ENCODE measurements at places on chromosomes 2 and 18.

DNA sequence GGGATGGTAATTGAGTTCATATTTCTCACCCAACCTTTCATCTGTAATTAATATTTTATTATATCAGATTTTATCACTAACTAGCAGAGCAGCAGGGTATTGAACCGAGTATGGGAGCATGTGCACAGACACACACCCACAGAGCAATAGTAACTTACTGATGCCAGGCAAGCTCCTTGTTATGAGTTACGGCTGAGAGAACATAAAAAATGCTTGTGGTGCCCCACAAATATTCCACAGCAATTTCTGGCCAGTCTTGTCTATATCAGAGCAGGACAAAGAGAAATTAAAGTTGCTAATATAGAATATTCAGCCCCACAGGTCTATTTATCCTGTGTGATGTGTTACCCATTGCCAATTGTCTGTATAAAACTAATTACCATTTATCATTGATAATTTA, 501.8 kb upstream of the RAB12 start:
- DNase-seq = no peak

DNA sequence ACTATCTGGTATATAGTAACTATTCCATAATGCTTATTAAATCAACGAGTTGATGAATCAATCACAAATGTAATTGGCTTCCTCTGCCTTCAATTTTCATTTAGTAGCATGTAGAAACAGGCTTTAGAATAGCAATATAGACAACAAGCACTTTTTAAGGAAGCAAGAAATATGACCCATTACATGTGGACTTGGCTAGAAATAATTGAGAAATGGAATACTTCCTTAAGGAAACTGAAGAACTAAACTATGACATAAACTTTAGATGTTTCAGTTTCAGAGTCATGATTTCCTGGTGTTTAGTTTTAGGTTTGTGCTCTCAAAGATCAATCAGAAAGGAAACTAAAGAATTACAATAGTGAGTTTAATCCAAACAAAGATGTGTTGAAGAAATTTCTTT, 443.8 kb downstream of the MBD2 start:
- DNase-seq = peak; percentile 4

DNA sequence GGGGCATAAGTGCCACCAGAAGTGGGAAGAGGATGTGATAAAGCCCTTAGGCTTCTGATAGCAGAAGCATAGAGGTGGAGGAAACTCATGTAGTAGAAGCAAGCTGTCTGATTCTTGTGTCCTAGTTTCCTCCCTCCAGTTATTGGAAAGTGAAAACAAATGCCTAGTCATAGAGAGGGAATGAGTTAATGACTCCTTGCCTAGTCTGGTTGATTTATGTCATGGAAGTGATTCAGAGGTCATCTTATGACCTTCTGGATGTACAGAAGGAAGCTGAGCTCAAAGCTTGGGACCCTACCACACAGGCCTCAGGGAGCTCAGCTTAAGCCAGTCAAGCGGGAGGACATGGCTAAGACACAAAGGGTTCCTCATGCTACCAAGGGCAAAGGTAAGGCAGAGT, 232.2 kb downstream of the THSD7B start:
- DNase-seq = no peak

DNA sequence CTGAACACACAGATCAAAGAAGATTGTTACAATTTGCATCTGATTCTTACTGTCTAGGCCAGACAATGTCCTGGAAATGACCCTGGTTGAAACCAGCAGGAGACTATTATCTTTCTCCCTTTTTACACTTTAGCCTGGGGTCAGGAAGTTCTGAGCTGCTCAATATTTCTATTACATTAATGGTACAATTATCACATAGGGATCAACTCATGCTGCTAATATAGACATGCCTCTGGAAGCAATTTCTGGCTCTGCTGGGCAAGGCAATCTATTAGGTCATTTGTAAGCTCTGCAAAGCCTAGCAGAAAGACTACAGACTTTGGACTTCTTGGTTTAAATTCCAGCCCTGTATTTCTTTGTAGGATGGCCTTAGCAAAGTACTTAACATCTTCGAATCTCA, 205.3 kb downstream of the LRP1B start:
- no peak for DNase-seq

GRCh38 chr2:68396093-68396492, 31.0 kb downstream of the PLEK start:
- DNase-seq = no peak

DNA sequence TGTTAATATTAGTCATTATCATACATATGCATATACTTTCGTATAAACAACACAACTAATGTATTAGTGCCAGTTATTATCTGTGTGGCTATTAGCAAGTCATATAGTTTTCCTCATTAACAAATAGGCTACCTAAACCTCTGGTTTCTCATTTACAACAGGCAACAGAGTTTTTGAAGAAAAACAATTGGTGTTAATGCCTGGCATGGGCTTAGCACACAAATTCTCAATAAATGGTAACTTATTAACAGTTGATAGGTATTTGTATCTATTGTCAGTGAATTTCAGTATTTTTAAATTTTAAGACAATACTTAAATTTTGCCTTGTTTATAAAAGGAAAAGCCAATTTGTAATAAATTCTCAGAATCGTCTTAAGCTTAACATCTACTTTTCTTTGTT, 182.5 kb downstream of the PMAIP1 start:
- no peak for DNase-seq

DNA sequence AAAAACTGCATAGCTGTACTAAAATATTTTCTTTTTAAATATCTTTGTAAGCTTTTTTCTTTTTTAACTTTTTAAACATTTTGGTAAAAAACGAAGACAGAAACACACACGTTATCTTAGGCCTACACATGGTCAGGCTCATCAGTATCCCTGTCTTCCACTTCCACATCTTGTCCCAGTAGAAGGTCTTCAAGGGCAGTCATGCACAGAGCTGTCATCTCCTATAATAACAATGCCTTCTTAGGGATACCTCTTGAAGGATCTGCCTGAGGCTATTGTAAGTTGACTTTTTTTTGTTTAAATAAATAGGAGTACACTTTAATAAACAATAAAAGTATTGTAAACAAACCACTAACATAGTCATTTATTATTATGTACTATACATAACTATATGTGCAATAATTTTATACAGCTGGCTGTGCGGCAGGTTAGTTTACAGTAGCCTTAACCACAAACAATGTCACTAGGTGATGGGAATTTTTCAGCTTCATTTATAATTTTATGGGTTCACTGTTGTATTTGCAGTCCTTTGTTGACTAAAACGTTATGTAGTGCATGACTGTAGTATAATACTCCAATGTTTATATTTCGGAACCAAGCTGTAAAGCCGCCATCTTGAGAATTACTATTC, 124.4 kb downstream of the MAP4K4 start:
- no peak for DNase-seq

- DNase-seq = peak; percentile 32
Measured at GRCh38 chr2:33681364-33681757, 82.3 kb upstream of the FAM98A start.

DNA sequence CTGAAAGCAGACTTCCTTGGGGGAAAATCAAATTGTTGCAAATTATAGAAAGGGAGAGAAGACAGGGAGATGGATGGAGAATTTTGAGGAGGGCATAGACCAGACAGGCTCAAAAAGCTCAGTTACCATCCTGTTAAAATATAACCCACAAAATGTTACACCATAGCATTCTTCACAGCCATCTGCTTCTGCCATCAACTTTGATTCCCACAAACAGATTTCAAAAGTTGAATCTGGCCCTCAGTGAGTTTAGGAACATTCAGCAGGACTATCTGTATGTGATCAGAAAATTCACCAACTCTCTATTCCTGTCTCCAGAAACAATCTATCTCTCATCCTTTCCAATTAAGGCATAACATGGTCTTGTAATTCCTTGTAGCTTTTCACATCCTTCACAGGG, 159.8 kb upstream of the CCDC68 start:
- no peak for DNase-seq

DNA sequence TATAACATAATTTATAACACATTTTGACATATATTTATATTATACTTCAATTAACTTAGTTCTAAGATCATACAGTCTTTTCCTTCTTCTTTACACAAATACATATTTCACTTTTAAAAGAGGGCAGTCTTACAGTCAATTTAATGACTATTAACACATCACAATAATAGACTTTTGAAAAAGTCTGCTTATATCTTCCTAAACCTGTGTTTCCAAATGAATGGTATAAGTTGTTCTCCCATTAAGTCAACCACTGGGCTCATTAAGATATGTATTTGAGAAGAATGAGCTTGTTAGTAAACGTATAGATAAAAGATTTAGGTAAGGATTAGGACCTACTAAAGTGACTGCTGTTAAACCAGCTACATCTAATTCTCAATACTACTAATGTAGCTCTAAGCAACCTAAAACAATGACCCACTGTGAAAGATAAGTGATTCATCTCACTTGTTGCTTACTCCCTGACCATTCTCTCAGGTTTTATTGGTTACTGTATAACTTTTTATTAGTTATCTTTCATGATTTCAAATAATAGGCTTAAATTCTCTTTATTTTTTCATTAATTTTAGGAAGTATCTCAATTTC, 27.0 kb downstream of the SLC40A1 start:
- DNase-seq = no peak

Measured in fibroblast of gingiva (primary cell).